ENCODE measurements at places on chromosomes 13 and 19.
A peak's percentile ranks its signal among the peaks of the same experiment; 100 is the strongest.

- DNase-seq: no peak
These were observed 6.3 kb downstream of the ARHGAP45 start for GRCh38 chr19:1073063-1073955.

DNA sequence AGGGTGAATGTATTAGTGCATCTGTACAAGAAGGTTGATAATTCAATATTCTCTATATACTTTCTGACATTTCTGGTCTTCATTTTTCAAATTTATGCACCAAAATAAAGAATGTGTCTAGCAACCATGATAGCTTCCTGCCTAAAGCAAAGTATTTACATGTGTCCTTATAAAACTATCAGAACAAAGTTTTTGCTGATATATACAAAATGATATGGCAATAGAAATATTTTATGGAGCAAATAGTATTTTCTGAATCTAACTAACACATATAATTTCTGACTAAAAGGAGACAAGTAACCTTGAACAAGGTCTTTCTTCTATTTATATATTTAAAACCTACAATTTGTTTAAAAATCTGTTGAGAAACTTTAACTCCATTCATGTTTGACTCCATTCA, 184.9 kb downstream of the DIAPH3 start:
- DNase-seq: no peak

DNA sequence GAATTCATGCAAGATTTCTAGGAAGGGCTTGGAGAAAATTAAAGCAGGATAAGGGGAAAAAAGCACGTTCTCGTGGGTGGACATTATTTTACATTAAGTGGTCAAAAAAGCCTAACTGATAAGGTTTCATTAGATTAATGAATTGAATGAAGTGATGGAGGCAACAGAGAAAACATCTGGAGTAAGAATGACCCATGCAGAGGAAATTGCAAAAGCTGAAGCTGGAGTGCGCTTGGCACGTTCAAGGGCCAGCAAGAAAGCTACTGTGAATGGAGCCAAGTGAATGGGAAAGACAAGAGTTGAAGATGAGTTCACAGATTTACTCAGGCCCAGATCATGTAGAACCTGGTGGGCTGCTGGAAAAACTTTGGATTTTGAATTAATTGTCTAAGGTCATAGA, 777.9 kb downstream of the DACH1 start:
- DNase-seq: no peak

- DNase-seq: no peak
These were observed 1.7 kb upstream of the KLK13 start for GRCh38 chr19:51066393-51067186.

GRCh38 chr19:56377105-56377924, 16.0 kb downstream of the ZNF582 start:
- no peak for DNase-seq

DNA sequence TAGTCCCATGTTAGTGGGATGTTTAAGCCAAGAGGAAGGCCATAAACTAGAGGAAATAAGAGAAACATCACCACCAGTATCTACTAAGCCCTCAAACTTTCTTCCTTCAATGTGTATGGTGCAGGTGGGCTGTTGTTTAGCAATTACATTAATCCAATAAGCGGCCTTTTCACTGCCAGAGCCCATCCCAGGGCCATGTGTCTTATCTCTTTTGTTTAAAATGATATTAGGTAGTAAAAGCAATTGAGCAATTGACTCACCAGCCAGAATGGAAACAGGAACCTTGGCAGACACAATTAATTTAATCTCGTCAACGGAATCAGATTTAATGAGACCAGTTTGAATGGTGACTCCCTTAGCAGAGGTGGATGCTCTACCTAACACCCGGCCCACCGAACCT, 1503.5 kb downstream of the UQCRFS1 start:
- DNase-seq: no peak

DNA sequence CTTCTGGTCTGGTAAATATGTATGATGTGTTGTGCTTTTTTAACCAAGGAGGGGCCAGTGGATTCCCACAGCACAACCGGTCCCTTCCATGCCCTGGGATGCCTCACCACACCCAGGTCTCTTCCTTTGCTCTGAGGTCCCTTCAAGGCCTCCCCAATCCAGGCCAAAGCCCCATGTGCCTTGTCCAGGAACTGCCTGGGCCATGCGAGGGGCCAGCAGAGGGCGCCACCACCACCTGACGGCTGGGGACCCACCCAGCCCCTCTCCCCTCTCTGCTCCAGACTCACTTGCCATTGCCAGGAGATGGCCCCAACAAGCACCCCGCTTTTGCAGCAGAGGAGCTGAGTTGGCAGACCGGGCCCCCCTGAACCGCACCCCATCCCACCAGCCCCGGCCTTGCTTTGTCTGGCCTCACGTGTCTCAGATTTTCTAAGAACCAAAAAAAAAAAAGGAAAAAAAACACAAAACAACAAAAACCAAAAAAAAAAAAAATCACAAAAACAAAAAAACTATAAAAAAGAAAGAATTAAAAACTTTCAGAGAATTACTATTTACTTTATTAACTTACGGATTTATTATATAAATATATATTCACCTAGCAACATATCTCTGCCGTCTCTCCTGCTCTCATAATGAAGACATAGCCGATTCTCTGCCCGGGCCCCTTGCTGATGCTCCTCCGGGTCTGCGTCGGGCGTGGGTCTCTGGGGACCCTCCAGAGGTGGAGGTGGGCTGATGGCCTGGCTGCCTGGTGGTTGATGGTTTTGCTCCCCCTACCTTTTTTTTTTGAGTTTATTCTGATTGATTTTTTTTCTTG, 14.4 kb downstream of the CAPN12 start:
- DNase-seq: peak; percentile 71

DNA sequence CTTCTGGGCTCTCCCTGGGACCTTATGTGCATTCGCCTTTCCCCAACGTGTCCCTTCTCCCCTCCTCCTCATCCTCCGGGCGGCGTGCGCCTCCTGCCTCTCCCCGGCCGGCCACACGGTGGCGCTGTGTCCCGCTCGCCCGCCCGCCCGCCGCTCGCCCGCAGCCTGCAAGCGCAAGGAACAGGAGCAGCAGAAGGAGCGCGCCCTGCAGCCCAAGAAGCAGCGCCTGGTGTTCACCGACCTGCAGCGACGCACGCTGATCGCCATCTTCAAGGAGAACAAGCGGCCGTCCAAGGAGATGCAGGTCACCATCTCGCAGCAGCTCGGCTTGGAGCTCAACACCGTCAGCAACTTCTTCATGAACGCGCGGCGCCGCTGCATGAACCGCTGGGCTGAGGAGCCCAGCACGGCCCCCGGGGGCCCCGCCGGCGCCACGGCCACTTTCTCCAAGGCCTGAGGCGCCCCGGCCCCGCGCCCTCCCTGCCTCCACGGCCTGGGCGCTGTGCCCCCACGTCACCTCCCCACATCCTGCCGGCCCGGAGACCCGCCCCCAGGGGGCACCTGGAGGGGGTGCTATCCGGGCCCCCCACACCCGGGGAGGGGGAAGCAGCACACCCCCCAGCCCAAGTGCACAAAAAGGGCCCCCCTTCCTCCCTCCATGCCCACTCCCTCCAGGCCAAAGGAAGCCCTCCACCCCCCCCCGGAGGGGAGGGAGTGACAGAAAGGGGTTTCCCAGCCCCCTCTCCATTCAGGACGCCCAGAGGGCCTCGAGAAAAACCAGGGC, 21.9 kb downstream of the ONECUT3 start:
- no peak for DNase-seq

DNA sequence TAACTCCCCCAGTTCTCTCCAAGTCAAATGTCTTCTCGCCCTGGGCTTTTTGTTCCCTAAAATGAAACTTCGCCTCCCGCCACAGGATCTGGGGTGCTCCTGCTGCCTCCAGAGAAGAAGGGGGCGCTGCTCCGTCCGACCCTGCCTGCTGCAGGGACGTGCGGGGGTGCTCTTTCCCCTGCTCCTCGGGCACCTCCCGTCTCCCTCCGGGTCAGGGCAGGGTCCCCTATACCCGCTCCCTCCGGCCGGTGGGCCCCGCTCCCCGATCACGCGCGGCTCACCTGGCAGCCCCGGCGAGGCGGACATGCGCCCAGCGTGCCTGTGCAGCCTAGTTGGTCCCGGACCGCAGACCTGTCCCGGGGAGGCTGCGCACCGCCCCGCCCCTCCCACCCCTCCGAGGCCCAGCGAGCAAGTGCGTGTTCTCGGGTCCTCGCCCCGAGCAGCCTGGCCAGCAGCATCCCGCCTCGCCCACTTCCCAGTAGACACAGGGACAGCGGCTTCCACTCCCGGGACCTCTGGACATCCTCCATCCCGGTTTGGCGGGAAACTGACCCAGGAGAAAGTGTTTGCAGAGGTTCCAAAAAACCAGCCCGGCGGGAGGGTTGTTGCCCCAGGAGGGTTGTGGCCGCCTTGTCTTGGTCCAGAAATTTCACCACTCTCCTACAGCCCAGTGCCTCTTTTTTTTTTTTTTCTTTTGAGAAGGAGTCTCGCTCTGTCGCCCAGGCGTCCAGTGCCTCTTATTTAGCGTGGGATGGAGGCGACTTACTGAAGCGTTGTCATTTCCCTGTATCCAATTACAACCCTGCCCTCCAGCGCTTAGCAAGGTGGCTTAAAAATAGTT, at the start of gene OXGR1:
Gene OXGR1 (minus strand): TSS at position 460 of the 841 bp plus-strand sequence. CDS start 6,717 bp downstream, outside the sequence.
- no peak for DNase-seq
